Right forelimb (tissue), 1 donor: ENCODE measurements at places on chromosomes 11 and 22.

DNA sequence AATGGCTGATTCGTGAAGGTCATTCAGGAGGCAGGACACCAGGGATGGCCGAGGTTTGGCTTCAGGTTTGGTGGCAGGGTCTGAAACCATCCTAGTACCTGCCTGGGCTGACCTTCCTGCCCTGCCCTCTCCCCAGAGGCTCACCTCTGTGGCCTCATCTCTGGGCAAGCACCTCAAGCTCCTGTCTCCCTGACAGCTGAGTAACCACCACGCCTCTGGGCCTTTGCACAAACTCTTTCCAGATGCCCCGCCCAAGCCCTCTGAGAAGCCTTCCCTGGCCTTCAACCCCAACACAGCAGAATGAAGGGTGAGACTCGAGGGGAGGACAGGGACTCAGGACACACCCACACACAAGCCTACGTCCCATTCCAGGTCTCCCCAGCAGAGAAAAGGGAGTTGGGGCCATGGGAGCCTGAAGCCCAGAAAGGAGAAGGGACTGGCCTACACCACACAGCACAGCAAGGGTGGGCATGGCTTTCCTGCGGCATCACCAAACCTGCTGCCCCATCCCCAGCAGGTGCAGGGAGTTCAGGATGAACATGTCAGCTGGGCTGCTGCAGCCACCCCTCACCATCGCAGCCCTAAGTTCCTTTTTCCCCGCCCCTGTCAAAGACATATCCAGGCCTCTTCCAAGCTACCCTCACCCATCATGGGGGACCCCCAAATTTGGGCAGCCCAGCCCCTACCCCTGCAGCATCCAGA, 2.4 kb downstream of the SHISA8 start:
- DNase-seq: no peak

- no peak for DNase-seq
Measured at GRCh38 chr11:15903246-15903645, 453.1 kb downstream of the SOX6 start.

DNA sequence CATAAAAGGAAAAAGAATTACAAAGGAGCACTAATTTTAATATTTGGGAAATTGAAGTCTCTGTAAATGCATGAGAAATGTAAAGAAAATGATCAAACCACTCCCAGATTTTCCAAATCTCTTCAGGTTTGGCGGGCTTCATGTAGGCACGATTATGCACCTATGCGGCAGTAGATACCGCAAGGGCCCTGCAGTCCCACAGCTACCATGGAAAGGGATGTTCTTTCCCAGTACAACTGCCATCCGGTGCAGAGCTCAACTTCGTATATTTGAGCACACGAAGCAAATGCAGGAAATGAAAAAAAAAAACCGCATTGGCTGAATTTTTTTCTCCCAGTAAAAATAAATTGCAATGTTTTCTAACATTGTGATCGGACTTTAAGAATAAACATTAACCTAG, 1.4 kb downstream of the SLC17A6 start:
- no peak for DNase-seq

DNA sequence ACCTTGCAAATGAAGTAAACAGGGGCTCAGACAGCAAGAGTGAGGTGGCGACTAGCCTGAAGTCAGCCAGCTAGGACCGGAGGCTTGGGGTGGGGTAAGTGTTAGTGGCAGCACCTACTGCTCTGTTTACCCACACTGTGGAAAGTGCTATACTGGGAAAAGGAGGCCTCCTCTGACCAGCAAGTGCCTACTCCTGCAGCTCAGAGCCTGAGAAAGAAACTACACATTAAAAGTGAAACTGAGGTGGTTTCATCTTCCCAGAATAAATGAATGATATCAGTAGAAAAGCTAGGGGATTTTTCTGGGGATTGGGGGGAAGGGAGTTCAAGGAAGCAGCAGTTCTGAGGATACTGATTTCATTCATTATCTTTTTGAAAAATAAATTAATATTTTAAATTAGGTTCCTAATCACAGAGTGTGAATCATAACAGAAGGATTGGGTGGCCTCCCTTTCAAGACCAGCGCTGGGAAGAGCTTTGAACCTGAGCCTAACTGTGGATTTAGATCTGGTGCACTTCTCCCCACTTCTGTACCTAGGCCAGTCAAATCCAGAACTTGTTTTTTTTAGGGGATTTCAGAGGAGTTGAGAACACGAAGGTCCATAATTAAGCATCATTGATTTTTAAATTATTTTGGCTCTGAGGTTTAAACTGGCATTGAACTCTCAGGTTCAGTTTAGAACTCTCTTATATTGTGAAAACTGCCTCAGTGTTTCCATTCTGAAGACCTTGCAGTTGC, 48.1 kb upstream of the GRAMD1B start:
- no peak for DNase-seq

GRCh38 chr11:16763746-16764145, 25.3 kb downstream of the C11orf58 start:
- DNase-seq: no peak

DNA sequence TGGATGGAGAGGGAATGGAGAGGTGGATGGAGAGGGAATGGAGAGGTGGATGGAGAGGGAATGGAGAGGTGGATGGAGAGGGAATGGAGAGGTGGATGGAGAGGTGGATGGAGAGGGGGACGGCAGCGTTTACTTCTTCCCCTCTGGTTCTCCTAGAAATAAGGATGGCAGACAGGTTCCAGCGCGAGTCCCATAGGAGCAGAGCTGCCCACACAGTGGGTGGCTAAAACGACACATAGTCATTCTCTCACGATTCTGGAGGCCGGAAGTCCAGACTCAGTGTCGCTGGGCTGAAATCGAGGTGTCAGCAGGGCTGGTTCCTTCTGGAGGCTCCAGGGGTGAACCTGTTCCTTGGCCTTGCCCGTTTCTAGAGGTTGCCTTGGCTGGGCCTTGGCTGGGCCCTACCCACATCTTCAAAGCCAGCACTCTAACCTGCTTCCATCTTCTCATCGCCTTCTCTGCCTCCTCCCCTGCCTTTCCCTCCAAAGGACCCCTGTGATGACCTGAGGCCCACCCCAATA, 12.7 kb upstream of the CTSD start:
- DNase-seq: no peak

- DNase-seq: no peak
Measured at GRCh38 chr11:26510756-26511155, 61.3 kb downstream of the MUC15 start.

- DNase-seq: no peak
Measured at GRCh38 chr11:2443881-2444820, at the start of gene TRPM5. Gene TRPM5 (minus strand): TSS chr11:2444514. CDS start chr11:2423036, 21,478 bp downstream.

- no peak for DNase-seq
Measured at GRCh38 chr11:77815459-77815858, 5.1 kb downstream of the RSF1 start.

GRCh38 chr11:93350835-93351234, 20.3 kb downstream of the DEUP1 start:
- no peak for DNase-seq

- no peak for DNase-seq
Measured at GRCh38 chr11:134576721-134577171, 164.7 kb upstream of the B3GAT1 start.

DNA sequence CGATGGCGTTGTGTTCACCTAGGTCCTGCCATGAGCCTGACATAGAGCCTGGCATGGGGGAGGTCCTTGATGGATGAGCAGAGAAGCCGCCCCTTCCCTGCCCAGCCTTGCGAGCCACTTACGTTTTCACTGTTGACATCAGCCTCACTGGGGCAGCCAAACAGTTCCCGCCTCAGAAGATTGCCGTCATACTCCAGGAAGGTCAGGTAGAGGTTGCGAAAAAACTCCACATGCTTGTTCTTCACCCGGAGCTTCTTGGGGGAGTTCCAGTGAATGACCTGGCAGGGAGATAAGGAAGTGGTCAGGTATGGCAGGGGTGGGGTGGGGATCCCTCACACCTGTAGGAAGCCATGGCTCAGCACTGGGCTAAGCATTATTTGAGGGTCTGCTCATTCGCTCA, 279.3 kb upstream of the SYN3 start:
- no peak for DNase-seq

DNA sequence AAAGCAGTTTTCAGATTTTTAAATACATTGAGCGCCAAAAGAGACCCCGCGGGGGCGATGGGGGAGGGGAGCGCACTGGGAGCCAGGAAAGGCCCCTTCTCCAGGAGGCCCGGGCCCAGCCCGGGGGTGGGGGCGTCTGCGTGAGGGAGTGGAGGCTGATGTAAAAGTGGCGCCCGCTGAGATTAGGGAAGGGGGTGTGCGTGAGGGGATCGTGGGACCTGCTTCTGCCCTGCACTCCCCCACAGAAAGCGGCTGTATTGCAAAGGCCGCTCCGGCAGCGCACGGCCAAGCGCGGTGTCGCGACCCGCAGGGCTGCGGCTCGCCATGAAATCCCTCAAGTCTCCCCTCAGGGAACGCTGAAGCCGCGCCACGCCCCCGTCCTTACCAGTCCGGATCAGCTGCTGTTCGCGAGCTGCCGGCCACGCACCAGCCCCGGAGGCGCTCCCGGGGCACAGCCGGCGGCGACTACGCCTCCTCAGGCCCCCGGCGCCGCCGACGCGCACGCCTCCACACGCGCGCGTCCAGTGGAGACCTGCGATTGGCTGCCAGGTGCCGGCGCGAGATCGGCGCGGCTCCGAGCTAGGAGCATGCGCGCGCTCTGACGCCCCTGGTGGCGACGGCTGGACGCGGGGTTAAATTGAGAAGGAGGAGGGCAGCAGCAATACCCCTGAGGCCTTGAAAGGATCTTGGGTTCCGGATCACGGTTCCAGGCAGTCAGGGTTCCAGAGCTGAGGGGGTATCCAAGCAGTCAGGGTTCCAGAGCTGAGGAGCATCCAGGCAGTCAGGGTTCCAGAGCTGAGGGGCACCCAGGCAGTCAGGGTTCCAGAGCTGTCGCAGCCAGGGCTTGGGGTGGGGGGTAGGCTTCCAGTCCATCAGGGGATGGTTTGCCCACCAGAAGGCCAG, at the start of gene ZNF280B:
ZNF280B (minus strand) TSS at position 469 of the 903 bp plus-strand sequence. CDS start 19,344 bp downstream, outside the sequence.
- peak; percentile 88 for DNase-seq

DNA sequence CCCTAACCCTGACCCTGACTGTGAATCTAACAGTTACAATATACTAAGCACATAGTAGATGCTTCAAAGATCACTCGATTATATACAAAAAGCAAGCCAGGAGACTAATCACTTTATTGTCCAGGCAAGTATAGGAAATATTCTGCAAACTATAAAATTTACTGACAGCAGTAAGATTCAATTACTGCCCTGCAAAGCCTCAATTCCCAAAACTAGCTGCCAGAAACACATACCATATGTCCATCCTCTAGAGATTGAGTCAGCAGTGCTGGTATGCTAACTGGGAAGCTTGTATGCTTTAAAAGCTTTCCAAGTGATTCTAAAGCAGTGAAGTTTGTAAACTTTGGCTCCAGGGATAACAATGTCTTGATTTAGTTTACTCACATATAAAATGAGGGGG, 26.1 kb downstream of the CSTF3 start:
- DNase-seq: no peak

- no peak for DNase-seq
Measured at GRCh38 chr11:79344753-79345294, 96.0 kb downstream of the TENM4 start.
